ENCODE measurements at places on chromosomes 7 and 10. TPM values are rescaled to one million over a fixed set of nuclear protein-coding genes. Genes with fewer than 3 reads are reported as not detected.

Gene SERPINE1
- total RNA-seq, result 1.6 TPM

Gene ERVW-1
- not detected for total RNA-seq

Gene JAKMIP3
- 0.56 TPM for total RNA-seq

Gene HOXA10
- total RNA-seq, result not detected

Gene TAS2R16
- total RNA-seq, result not detected

Gene NUDT13
- 1.5 TPM for total RNA-seq

Gene GNAT3
- total RNA-seq, result not detected

Gene LOXL4
- 10.9 TPM for total RNA-seq

Gene IDI2
- not detected for total RNA-seq

Gene RBM20
- total RNA-seq, result 23.0 TPM

Gene AFAP1L2
- total RNA-seq, result 3.8 TPM

Gene FAM25G
- total RNA-seq, result not detected

DNA sequence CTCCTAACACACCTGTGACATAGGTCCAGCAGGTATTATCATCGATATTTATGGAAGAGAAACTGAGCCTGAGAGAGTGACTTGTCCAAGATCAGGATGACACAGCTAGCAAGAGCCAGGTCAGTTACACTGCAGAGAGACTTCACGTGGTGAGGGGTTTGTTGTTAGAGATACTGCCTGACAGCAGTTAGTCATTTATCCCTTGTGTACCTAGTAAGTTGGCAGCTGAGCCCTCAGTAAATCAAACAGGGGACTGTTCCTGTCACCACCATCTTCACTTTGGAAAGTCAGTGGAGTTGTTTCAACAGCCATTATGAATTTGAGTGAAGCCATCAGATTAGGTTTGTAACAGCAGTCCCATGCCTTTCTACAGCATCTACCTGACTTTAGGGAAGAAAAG lies 87.5 kb upstream of the GATA3 start:
- H3K4me1 ChIP-seq, result no peaks in the 10 kb centered on the region
- no peak for DNase-seq
- no peak overlapping the region for H3K27ac ChIP-seq
- peaks cover 5% of the 10 kb centered on the region for H3K36me3 ChIP-seq
- H3K27me3 ChIP-seq, result no peaks in the 10 kb centered on the region
- no peak overlapping the region for H3K4me3 ChIP-seq

DNA sequence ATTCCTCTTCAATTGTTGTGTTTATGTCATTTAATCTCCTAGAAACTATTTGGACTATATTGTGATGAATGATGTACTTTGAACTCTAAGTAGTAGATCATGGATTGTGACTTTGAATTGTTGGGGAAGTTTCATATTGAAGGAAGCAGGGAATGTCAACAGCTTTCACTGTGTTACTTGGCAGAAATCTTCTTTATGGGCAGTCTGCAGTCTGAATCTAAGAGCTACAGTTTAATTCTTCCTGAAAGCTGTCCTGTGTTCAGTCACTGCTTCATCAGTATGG lies 91.6 kb downstream of the PPP1R9A start:
- H3K27ac ChIP-seq, result no peak overlapping the region
- no peaks in the 10 kb centered on the region for H3K36me3 ChIP-seq
- no peak for DNase-seq
- no peak overlapping the region for H3K4me3 ChIP-seq
- no peaks in the 10 kb centered on the region for H3K27me3 ChIP-seq

- no peak overlapping the region for H3K4me3 ChIP-seq
- H3K4me1 ChIP-seq, result no peaks in the 10 kb centered on the region
- DNase-seq, result no peak
- no peaks in the 10 kb centered on the region for H3K36me3 ChIP-seq
- H3K27me3 ChIP-seq, result no peaks in the 10 kb centered on the region
Observed at GRCh38 chr7:69398986-69399385, 199.3 kb upstream of the AUTS2 start.

DNA sequence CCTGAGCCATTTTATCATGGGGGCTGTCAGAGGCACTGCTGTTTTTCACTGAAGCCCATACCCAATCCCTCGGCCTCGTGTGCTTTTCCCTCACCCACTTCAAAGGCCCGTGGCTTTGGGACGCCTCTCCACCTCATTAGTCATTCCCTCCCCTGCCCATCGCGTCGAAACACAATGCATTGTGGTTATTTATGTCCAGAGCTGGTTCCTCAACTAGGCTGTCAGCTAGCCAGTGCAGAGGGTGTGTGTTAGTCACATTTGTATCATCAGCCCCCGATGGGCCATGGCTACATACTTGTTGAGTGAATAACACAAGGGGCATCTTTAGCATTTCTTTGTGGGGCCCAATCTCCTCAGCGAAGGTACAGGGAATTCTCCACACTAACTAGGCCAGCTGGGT lies 3.8 kb upstream of the CRCP start:
- H3K36me3 ChIP-seq, result no peaks in the 10 kb centered on the region
- peak; percentile 84 for DNase-seq
- H3K4me1 ChIP-seq, result peaks cover 4% of the 10 kb centered on the region
- H3K27ac ChIP-seq, result no peak overlapping the region
- H3K4me3 ChIP-seq, result no peak overlapping the region
- no peaks in the 10 kb centered on the region for H3K27me3 ChIP-seq

GRCh38 chr7:42217053-42217452 lies 20.0 kb downstream of the GLI3 start:
- peaks cover 16% of the 10 kb centered on the region for H3K4me1 ChIP-seq
- H3K36me3 ChIP-seq, result no peaks in the 10 kb centered on the region
- DNase-seq, result no peak
- H3K27me3 ChIP-seq, result no peaks in the 10 kb centered on the region
- no peak overlapping the region for H3K4me3 ChIP-seq
- no peak overlapping the region for H3K27ac ChIP-seq

- no peak overlapping the region for H3K27ac ChIP-seq
- no peak for DNase-seq
- H3K36me3 ChIP-seq, result peaks cover 10% of the 10 kb centered on the region
- H3K27me3 ChIP-seq, result no peaks in the 10 kb centered on the region
- peaks cover 10% of the 10 kb centered on the region for H3K4me1 ChIP-seq
Observed at GRCh38 chr7:70761711-70762328, 370.1 kb upstream of the GALNT17 start.

- no peaks in the 10 kb centered on the region for H3K4me1 ChIP-seq
- no peaks in the 10 kb centered on the region for H3K36me3 ChIP-seq
- peaks cover 38% of the 10 kb centered on the region for H3K27me3 ChIP-seq
- DNase-seq, result no peak
- no peak overlapping the region for H3K27ac ChIP-seq
Observed at GRCh38 chr10:47296156-47296894, 3.7 kb upstream of the GDF10 start.

DNA sequence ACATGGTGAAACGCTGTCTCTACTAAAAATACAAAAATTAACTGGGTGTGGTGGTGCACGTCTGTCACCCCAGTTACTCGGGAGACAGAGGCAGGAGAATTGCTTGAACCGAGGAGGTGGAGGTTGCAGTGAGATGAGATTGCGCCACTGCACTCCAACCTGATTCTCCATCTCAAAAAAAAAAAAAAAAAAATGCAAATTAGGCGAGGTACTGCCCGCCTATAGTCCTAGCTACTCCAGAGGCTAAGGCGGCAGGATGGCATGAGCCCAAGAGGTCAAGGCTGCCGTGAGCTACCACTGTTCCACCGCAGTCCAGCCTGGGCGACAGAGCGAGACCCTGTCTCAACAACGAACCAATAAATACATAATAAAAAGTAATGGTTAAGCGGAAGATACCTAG lies 1.1 kb upstream of the EIF4H start:
- H3K27ac ChIP-seq, result no peak overlapping the region
- no peak for DNase-seq
- no peaks in the 10 kb centered on the region for H3K27me3 ChIP-seq
- peaks cover 5% of the 10 kb centered on the region for H3K4me1 ChIP-seq
- H3K4me3 ChIP-seq, result peak overlapping the region; percentile 55
- H3K36me3 ChIP-seq, result no peaks in the 10 kb centered on the region

GRCh38 chr7:119647286-119647685 lies 625.7 kb upstream of the KCND2 start:
- H3K36me3 ChIP-seq, result no peaks in the 10 kb centered on the region
- no peak for DNase-seq
- no peaks in the 10 kb centered on the region for H3K27me3 ChIP-seq
- H3K4me3 ChIP-seq, result no peak overlapping the region

GRCh38 chr10:7523656-7524055 lies 112.8 kb upstream of the SFMBT2 start:
- no peak overlapping the region for H3K4me3 ChIP-seq
- no peaks in the 10 kb centered on the region for H3K36me3 ChIP-seq
- H3K27ac ChIP-seq, result no peak overlapping the region
- no peaks in the 10 kb centered on the region for H3K27me3 ChIP-seq

- H3K36me3 ChIP-seq, result no peaks in the 10 kb centered on the region
- H3K4me1 ChIP-seq, result no peaks in the 10 kb centered on the region
- DNase-seq, result no peak
- no peaks in the 10 kb centered on the region for H3K27me3 ChIP-seq
- no peak overlapping the region for H3K4me3 ChIP-seq
Observed at GRCh38 chr7:90424720-90425119, 21.5 kb downstream of the CLDN12 start.

- DNase-seq, result no peak
- H3K27ac ChIP-seq, result no peak overlapping the region
- H3K27me3 ChIP-seq, result no peaks in the 10 kb centered on the region
- H3K4me3 ChIP-seq, result no peak overlapping the region
Observed at GRCh38 chr10:62063795-62064472, 162.4 kb downstream of the ARID5B start.

DNA sequence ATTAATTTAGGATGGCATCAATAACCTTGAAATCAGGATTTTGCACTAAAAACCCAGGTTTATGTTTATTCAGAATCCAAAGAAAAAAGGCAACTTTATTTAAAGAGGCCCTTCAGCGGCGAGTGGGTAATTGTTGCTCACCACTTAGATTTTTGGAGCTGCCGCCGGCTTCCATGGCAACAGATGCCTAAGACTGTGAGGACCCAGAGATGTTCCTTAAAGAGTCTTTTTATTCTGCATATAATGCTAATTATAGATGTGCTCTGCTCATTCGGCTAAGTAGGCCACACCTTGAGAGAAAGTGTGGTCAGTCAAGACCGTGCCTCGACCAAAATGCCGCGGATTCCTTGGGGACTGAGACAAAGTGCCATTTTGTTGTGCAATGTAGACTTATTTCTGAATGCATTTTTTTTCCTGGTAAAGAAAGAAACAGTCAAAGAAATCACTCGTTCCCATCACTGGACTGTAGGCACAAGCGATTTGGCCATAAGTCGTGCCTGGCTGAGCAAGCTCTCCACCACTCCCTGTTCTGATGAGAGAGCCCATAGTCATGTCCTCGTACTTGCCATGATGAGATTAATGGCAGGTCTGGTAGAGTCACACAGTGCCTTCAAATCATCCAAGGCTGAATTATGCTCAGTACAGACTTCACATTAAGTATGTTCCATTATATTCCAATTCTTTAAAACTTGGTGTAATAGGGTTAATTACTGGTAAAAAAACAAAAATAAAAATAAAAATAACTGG lies 21.4 kb upstream of the MGMT start:
- no peak overlapping the region for H3K4me3 ChIP-seq
- no peak overlapping the region for H3K27ac ChIP-seq
- no peaks in the 10 kb centered on the region for H3K27me3 ChIP-seq
- no peaks in the 10 kb centered on the region for H3K36me3 ChIP-seq

- peaks cover 10% of the 10 kb centered on the region for H3K36me3 ChIP-seq
- peaks cover 28% of the 10 kb centered on the region for H3K4me1 ChIP-seq
- peak overlapping the region; percentile 95 for H3K27ac ChIP-seq
- H3K27me3 ChIP-seq, result no peaks in the 10 kb centered on the region
Observed at GRCh38 chr10:35194471-35194870, 67.8 kb downstream of the CREM start.

Measured in cardiac muscle cell (in vitro differentiated cells and primary cell).